ENCODE measurements at places on chromosomes 1 and 21. TPM values are rescaled to one million over a fixed set of nuclear protein-coding genes. Genes with fewer than 3 reads are reported as not detected.

Gene MAN1A2
- total RNA-seq, result 57.6 TPM

Gene CROCC
- total RNA-seq, result 14.0 TPM

Gene TAL1
- total RNA-seq, result 0.91 TPM

Gene JAM2
- total RNA-seq, result 3.3 TPM

Gene KRTAP10-8
- total RNA-seq, result not detected

Gene GADD45A
- total RNA-seq, result 90.9 TPM

Gene TMEM61
- not detected for total RNA-seq

Gene PRR9
- total RNA-seq, result 0.23 TPM

Gene OR2M5
- total RNA-seq, result not detected

Gene SPATA45
- not detected for total RNA-seq

Gene KPRP
- not detected for total RNA-seq

Measured in smooth muscle cell of the pulmonary artery (primary cell).